Stimulated activated naive B cell treated with anti-CD40 and anti-IgM and Interleukin-4, amounts not matched to agents 10 μg/mL and 1 μg/mL and 100 μg/mL, for 72 hours (primary cell): ENCODE measurements at places on chromosomes 1 and 21.
A peak's percentile ranks its signal among the peaks of the same experiment; 100 is the strongest.

DNA sequence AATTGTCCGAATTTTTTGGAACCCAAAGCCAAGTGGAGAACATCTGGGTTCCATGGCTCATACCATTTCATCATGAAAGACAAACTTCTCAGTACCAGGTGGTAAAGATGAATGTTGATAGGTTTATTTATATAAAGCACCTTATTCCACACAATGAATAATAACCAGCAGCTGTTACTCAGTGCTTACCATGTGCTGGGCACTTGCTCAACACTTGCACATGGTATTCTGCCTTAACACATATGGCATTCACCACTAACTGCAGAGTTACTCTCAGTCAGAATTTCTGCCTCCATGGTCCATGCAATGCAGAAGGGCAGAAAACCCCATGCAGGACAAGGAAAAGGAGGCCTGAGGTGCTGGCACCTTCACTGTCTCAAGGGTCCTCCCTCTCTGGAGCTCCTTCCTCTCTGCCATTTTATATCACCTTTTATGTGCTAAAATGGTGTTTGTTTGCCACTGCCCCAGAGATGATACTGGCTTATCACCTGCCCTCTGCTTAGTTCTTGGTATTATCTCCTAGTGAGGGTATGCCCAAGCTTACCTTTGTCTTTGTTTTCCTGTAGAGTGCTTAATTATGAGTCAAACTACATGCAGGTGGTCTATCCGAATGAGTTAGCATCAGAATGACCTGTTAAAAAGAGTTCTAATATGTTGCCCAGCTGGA is 76.7 kb upstream of the ZNF326 start:
- no peak for DNase-seq

- DNase-seq = peak; percentile 61
Measured at GRCh38 chr1:111503585-111504060, at the start of the genes ADORA3 and TMIGD3. TSS of gene ADORA3 (minus strand) at chr1:111503633. CDS start at chr1:111503354, 279 bp downstream. TSS of gene TMIGD3 (minus strand) at chr1:111503633. CDS start at chr1:111503354, 279 bp downstream.

- DNase-seq = no peak
Measured at GRCh38 chr1:207806531-207807325, 54.9 kb downstream of the CD46 start.

GRCh38 chr1:172727956-172728603 is 69.2 kb downstream of the FASLG start:
- no peak for DNase-seq

- no peak for DNase-seq
Measured at GRCh38 chr1:33140153-33141149, 41.4 kb downstream of the TRIM62 start.

DNA sequence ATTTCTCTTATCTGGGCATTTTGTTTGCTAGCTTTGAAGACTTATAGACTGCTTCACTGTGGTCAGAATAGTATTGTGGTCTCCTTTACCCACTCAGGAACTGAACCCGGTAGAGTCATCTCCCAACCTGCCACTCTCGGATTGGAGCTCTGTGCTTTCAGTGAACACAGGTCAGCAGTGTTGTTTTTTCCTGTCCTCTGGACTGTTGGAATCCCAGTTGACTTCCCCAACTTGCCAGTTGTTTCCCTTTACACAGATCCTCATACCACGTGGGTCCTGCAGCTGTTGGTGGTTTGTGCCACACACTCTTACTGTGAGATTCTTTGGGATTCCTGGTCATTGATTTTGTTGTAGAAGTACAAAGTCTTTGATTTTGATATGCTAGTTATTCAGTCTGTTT is 214.1 kb downstream of the DYRK1A start:
- no peak for DNase-seq

- no peak for DNase-seq
Measured at GRCh38 chr1:211722277-211723175, 47.1 kb upstream of the NEK2 start.

- DNase-seq = no peak
Measured at GRCh38 chr21:43968410-43969114, 43.5 kb upstream of the TRAPPC10 start.

GRCh38 chr1:222171005-222171404 is 376.9 kb downstream of the HHIPL2 start:
- no peak for DNase-seq

DNA sequence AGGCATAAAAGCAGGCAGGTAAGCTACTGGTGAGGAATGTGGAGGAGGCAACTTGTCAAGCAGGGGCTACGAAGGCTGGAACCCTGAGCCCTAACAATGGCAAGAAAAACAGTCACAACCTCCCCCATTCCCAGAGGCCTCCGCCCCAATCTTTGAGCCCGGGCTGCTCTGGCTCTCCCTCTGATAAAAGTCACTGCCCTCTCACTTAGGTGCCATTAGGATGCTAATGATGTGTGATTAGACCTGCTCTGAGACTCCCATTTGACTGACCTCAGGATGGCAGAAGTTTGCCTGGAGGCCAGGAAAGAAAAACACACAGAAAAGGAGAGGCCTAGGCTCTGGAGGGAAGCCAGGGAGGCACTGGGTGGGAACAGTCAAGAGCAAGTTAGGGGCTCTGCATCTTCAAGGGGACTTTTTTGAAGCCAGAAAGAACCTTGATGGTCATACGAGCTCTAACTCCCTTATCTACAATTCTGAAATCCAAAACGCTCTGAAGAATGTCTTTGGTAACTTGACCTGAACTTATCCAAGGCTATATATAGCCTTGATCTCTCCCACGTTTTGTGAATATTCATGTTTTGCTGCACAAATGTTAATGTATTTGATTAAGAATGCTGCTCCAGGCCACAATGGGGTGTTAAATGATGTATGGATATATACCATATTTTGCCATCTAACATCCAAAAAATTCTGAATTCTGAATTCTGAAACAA is 98.9 kb downstream of the TRABD2B start:
- no peak for DNase-seq

DNA sequence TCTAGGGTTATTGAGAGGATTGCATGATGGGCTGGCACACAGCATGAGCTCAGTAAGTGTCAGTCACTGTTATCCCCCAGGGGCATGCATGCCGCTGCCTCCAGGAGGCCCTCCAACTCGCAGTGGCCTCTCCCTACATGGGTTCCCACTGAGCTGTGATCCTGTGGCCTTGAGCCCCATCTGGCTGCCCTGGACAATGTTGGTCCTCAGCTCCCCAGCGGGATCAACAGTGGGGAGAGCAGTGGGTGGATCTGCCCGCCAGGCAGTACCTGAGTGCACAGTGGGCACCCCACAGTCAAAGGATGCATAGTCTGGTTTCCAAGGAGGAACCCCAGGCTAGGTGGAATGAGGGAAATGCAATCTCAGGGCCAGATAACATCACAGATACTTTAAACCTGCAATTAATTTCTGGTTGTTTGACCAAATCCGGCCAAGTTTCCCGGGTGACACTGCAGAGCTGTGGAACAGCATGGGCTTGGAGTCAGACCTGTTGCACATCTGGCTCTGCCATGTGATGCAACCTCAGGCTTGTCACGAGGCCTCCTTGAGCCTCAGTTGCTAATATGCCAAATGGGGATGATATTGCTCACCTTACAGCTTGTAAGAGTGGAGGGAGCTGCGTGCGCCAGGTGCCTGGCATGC is 9.3 kb downstream of the PADI3 start:
- no peak for DNase-seq

- no peak for DNase-seq
Measured at GRCh38 chr1:189103956-189104355, 1373.7 kb downstream of the BRINP3 start.

DNA sequence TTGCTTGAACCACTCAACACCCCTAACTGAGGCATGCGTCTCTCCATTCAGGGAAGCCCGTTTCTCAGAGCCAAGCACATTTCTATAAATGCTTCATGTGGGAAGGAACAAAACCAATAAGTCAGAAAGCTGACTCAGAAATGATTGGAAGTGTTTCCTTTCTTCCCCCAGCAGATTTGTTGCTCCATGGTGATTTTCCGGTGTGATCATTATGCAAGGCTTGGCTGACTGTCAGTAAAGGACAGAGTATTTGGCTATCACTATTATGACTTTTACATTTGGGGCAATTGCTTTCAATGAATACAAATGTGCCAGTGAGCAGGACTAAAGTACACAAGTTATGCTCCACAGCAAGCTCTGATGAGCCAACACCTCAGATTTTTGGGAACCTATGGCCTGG is 53.3 kb upstream of the ZC3H11B start:
- no peak for DNase-seq

DNA sequence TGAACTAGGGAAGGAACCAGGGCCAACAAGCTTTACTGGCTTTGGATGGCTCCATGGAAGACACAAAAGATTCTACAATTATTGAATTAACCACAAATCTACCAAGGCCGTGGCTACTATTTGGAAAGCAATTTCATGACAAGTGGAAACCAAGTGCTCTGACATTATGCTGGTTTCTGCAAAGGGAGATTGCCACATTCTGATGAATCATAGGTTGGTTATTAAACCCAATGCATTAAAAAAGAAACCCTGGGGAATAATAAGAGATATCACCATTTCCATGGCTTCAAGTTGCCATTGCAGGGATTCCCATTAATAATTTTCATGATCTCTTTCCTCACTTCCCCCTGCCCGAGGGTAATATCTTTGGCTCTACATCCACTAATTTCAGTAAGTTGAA is 359.2 kb upstream of the NCAM2 start:
- no peak for DNase-seq

GRCh38 chr1:84489766-84490165 is 10.7 kb downstream of the RPF1 start:
- no peak for DNase-seq

DNA sequence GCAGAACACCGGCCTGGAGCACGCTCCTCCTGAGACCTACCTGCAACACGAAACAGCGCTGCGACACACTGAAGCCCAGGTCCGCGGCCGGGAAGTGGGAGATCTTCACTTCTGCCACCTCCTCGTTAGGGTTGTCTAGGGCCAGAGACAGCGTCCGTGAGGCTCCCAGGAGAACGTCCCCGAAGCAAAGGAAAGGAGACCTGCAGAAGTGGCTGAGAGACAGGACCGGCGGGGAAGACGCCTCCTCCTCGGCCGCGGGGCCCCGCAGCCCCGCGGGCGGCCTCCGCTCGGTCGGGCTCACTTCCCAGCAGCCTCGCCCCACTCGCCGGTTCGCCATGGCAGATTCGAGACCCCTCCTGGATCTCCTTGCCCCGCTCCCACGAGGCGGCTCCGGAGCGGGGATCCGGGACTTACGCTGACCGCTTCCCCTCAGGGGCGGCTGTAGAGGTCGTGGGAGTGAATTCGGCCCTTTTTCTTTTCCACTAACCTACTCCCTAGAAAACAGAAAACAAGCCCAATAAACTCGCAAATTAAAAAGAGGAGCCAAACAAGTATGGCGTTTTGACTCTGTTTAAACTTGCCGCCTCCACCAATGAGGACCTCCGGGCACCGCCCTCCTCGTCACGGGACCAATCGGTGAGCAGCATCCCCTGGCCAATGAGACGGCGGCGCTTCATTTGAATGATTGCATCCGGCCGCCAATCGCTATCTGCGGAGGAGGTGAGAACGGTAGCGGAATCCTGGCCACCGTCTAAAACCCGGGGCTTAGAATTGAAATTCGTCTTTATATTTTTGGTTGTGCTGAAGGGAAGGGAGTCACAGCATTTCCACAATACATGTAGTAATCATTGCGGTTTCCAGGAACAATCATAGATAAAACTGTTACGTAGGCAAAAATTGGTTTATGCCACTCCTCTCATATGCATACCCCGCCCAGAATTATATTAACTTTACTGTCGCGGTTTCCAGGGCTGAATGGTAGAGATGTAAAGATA is at the start of gene ASPM:
ASPM (minus strand) TSS at position 569 of the 995 bp plus-strand sequence; CDS start at position 337, 232 bp downstream.
- peak; percentile 91 for DNase-seq

- no peak for DNase-seq
Measured at GRCh38 chr1:111176678-111177077, 23.8 kb downstream of the DENND2D start.

DNA sequence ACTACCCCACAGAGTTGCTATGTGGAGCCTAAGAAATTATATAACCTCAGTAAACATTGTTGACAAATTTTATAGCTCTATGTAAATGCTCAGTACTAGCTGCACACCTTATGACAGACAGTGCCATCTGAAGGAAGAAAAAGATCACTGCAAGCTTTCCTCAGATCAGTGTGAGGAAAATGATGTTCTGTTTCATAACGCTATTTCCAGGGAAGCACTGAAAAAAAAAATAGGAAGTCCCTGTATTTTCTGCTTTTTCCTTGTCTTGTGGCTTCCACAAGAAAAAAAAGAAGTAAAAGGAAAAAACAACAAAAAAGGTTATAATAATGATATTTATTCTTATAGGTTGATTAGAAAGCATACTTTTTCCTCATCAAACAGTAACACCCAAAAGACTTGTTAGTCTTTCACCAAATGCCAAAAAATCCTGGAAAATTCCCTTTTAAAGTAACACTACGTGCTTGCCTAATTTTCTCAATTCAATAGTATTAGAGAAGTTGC is 23.2 kb downstream of the LYST start:
- no peak for DNase-seq

DNA sequence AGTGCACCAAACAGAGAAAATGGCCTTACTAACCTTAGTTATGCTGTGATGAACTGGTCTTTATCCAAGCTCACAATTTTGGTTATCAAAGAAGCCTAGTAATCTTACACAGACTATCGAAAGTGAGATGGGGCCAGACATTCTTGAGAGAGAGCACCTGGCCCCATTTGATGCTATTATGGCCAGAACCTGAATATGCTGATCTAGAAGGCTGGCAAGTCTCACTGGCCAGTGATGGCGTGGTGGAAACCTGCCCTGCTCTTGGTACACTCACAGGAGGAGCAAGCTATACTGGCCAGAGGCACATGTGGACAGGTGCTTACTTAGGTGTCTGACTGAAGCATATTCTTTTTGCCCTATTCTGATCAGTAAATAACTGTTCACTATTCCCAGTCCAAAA is 357.8 kb upstream of the ZRANB2 start:
- no peak for DNase-seq

DNA sequence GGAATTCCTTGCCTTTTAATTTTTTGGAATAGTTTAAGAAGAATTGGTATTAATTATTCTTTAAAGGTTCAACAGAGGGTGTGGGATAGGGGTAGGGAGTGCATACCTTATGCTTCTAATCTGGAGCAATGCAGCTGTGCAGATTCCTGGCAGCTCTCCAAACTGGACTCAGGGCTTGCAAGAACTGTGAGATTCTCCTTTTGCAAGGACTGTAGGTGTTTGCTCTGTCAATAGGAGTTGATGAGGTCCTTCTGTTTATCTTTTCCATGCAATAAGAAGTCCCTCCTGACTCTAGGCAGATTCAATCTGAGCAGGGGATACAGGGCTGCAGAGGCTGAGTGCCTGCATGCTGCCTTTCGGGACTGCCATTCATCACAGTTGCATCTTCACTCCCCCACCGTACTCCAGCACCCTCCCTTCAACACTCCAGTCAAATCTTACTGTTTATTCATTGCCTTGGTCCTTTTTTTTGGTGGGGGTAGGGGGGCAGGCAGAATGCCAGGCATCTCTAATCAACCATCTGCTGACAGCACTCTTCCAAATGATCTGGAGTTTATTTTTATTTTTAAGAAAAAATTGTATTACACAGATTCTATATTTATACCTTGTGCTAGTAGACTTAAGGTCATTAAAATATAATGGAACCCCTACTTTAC is 122.3 kb downstream of the DISC1 start:
- DNase-seq = no peak

DNA sequence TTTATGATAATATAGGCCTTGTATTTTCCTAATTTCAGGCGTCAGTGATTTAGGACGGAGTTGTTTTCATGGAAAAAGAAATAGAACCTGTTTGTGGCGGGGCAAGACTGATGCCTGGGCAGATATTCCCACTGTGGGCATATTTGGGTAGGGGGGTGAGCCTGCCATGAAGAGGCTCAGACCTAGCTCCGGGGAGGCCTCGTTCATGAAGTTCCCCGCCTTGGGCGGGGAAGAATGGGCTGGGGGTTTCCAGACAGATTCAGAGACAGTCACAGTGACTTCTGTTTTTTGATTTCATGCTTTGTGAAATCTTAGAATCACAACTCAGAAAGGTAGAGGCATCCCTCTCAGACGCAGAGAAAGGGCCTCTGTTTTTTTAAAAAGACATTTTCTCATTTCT is 36.1 kb downstream of the RUNX3 start:
- DNase-seq = no peak
